ENCODE measurements at places on chromosomes 2 and 18.

DNA sequence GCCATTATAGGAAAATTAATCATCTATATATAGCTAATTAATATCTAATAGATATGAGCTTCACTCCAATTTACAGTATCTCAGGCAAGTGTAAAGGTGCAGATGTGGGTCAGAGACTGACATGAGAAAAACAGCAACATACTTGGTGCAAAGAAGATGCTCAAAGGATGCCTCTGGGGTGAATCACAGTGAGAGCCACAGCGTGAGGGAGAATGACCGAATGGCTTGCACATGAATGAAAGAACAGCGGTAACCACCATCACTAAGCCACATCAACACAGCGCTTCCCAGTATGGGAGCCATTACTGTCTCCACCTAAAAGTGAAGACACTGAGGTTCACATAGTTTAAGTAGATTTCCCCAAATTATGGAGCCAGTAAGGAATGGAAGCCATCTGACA, 423.4 kb upstream of the ID2 start:
- no peak for DNase-seq

DNA sequence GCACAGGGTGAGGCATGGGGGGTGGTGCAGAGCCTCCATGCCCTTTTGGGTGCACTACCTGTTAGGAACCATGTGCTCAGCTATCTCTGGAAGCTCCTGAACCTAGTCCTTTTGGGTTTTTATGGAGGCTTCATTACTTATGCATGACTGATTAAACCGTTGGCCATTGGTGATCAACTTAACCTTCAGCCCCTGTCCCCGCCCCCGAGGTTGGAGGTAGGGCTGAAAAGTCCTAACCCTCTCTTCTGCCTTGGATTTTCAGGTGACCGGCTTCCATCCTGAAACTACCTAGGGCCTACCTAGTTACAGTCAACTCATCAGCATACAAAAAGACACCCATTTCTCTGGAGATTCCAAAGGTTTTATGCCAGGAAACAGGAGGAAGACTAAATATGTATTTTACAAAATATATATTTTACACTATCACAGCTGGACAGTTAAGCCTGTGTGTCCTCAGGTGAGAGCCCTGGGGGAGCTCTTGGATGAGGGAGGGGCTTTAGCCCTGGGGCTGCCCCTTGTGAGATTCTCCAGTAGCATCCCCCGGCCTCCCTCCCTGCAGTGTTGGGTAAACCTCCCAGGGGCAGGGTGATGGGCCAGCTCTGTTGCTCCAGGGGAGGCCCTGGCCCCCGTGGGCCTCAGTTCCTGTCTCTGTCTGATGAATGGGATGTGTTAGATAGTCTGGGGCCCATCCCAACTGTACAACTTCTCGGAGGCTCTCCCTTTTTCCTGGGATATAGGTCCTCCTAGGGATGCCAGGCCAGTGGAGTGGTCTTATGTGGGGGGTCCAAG, 24.1 kb downstream of the GLI2 start:
- DNase-seq, result no peak

- no peak for DNase-seq
Observed at GRCh38 chr2:42117923-42118753, 51.0 kb upstream of the EML4 start.

- DNase-seq, result no peak
Observed at GRCh38 chr2:156864325-156864724, 393.2 kb upstream of the GALNT5 start.

- DNase-seq, result no peak
Observed at GRCh38 chr2:152552888-152553287, 164.4 kb downstream of the PRPF40A start.

GRCh38 chr18:22432657-22433137, 15.0 kb upstream of the CTAGE1 start:
- no peak for DNase-seq

- DNase-seq, result no peak
Observed at GRCh38 chr18:59301929-59302328, 16.5 kb downstream of the CPLX4 start.

DNA sequence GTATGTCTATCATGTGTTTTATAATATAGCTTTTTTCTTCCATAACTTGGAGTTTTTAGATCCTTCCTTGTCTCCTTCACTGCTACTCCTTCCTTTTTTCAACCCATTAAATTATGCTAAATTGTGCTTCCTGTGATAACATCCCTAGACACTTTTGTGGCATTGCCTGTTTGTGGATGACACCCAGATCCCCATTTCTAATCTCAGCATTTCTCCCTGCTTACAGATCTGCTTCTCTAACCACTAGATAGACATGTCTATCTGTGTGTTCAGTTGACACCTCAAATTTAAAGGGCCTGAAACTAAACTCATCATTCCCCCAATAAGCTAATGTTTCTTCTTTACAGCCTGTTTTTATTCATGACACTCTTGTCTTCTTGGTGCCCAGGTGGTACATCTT, 244.8 kb downstream of the BABAM2 start:
- DNase-seq, result no peak

GRCh38 chr2:170146784-170147183, 31.2 kb upstream of the MYO3B start:
- no peak for DNase-seq

DNA sequence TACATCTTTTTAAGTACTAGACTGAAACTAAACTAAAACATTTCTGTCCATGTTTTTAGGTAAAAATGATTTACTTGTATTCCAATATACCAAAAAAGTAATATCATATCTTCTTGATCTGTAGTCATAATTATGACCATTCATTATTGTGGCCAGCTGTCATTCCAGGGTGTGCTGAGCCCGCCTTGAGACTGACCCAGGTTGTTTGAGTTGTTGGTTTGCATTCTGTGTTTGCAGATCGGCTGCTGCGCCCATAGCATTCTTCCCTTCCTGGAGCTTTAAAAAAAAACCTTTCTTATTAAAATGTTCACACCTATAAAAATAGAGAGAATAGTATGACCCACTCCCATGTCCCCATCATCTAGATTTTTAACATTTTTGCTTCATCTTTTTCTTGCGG, 101.9 kb downstream of the PRKCE start:
- DNase-seq, result no peak

DNA sequence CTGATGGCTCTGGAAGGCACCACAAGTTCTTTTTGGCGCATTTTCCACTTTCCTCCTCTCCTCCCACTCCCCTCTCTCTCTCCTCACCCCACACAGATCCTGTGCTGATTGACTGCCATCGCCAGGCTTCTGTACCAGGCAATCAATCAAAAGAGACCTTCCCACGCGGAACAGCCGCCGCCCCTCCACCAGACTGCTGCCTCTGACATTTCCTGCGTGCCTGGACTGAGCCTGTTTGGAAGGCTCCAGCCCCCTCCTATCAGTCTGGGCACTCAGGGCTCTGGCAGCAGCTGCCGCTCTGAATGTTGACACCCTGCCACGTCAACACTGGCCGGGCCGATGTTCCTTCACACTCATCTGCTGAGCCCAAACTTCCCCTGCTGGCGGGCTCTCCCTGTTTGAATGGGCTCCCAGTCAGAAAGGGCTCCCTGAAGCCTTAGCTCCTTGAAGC, 467.7 kb downstream of the EPHA4 start:
- no peak for DNase-seq

GRCh38 chr2:195961873-195962272, 106.8 kb downstream of the DNAH7 start:
- DNase-seq, result no peak

DNA sequence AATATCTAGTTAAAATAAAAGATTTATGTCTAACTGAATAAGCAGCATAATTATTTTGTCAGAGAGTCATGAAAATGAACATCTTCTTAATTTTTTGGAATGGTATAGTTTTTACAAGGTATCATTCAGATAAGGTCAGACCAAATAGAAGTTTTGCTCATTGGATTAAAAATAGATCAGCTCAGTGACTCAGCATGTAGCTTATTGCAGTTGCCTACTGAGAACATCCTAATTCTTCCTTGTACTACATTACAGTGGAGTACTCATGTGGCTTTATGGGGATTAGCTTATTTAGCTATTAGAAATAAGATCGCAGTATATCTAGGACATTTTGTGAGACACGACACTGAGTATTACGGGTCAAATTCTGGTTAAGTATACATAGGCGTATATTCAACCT, 38.2 kb upstream of the PPM1B start:
- DNase-seq, result no peak

DNA sequence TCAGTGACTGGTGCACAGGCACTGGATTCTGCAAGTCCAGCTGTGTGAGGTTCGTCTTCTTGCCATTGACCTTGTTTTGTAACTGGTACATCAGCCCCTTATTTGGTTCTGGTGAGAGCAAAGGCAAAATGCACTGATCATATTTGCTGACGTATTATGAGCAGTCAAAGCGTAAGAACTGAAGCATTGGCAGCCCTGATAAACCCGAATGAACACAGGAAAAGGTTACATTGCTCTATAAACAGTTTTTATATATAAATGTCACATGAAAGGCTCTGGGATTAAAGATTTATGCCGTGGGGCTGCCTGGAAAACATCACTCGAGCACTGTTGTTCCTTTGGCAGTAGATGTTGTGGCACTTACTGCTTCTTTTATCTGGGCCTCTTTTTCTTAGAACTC, 167.9 kb downstream of the IRS1 start:
- DNase-seq, result no peak

- DNase-seq, result no peak
Observed at GRCh38 chr18:58241877-58242276, 197.9 kb downstream of the NEDD4L start.

DNA sequence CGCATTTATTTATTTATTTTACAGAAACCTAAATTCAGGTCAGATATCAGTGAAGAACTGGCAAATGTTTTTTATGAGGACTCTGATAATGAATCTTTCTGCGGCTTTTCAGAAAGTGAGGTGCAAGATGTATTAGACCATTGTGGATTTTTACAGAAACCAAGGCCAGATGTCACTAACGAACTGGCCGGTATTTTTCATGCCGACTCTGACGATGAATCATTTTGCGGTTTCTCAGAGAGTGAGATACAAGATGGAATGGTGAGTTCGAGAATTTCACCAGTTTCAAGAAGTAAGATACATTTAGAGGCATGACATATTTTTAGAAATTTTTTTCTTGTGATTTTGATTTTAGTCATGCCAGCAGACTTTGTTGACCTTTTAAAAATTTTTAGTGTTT, 4.6 kb downstream of the CDCA7 start:
- DNase-seq, result no peak

DNA sequence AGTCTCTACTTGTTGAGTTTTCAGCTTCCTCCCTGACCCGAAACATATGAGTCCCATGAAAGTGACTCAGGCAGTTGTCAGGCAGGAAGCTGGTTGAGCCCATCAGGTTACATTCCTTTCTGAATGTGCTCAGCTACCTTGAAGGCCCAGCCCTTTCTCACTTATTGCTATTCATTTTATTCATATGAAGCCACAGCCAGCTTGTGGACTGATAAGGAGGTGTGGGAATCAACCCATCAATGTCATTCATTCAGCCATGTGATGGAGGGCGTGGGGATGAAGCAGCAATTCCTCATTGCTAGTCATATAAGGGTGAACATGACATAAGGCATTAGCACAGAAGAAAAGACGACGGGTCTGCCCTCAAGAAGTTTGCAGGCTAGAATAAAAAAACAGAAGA, 5.3 kb upstream of the VPS4B start:
- no peak for DNase-seq

- no peak for DNase-seq
Observed at GRCh38 chr2:207506426-207506825, 23.3 kb upstream of the CREB1 start.

DNA sequence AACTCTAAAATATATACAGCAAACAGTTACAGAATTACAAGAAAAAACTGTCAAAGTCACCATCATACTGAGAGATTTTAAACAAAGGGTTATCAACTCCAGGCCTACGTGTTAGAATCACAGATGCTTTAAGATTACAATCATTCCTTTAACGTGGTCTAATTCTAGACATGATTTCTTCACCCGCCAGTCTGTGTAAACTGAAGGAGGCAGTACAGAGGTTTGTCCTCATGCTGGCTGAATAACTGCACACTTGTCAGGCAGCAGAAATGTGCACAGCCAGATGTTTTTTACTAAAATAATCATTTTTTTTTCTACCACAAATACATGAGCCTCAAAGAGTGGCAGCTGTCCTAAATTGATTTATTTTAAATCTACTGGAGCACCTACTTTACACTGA, 15.5 kb upstream of the NEURL3 start:
- no peak for DNase-seq

DNA sequence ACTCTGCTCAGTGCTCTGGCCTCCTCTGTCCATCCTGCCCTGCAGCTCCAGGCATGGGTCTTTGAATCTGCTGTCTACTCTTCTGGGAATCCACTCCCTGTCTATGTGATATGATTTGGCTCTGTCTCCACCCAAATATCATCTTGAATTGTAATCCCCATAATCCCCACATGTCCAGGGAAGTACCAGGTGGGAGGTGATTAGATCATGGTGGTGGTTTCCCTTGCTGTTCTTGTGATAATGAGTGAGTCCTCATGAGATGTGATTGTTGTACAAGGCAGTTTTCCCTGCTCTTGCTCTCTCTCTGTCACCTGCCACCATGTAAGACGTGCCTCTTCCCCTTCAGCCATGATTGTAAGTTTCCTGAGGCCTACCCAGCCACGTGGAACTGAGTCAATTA, 881.8 kb upstream of the ID2 start:
- DNase-seq, result no peak

- no peak for DNase-seq
Observed at GRCh38 chr2:205235434-205235833, 446.9 kb upstream of the NRP2 start.

GRCh38 chr2:23583467-23583866, 198.5 kb downstream of the KLHL29 start:
- no peak for DNase-seq

DNA sequence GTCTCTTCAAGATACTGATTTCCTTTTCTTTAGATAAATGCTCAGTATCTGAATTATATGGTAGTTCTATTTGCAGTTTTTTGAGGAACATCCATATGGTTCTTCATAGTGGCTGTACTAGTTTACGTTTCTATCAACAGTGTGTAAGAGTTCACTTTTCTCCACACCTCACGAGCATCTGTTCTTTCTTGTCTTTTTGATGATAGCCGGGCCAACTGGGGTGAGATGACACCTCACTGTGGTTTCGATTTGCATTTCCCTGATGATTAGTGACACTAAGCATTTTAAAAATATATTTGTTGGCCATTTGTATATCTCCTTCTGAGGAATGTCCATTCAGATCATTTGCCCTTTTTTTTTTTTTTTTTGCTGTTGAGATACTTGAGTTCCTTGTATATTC, 458.8 kb downstream of the SETBP1 start:
- DNase-seq, result no peak

DNA sequence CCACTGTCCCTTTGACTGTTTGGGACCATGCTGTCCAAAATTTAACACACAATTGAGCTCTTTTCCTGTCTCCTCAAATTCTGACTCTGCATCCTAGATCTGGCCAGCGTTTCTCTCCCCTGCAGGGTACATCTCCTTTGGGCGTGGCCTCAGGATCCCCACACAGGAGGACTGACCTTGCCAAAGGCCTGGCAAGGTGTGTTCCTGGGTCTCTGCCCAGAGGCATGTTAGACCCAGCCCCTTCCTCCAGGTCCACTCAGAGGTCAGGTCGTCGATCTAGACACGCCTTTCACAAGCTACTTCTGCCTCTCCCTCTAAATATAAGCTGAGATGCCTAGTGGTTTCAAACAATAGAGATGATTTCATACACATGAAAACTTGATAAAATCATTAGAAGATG, 45.4 kb upstream of the SMIM21 start:
- no peak for DNase-seq

- no peak for DNase-seq
Observed at GRCh38 chr2:38763228-38763627, 12.1 kb upstream of the SRSF7 start.

Data from stimulated activated CD4-positive, alpha-beta T cell treated with anti-CD3 and anti-CD28 coated beads, Interleukin-12 subunit alpha, Interleukin-12 subunit beta, amount 100 ng/mL, for 24 hours (primary cell).